ENCODE measurements at places on chromosomes 4 and X.
A peak's percentile ranks its signal among the peaks of the same experiment; 100 is the strongest.

DNA sequence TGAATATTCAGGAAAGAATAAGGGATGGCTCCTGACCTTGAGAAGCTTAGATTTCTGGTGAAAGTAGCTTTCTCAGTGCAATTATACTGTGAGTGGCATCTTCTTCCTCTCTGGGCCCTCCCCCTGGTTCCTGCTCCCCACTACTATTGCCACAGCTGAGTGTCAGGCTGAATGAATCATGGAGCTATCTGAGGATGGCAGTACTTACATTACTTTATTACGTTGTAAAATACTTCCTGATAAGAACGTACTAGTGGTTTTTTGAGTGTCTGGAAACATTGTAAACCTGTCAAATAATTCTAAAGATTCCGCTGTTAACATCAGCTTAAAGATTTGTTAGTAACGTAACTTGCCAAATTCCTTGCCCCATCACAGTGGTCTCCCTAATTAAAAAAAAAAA is 36.2 kb downstream of the ARHGAP10 start:
- ATAC-seq: peak; percentile 51

- ATAC-seq: no peak
These were observed 88.3 kb upstream of the HELT start for GRCh38 chr4:184930026-184930425.

GRCh38 chr4:78464265-78464664 is 87.3 kb upstream of the ANXA3 start:
- no peak for ATAC-seq

GRCh38 chr4:108213308-108213707 is 44.6 kb upstream of the LEF1 start:
- no peak for ATAC-seq

DNA sequence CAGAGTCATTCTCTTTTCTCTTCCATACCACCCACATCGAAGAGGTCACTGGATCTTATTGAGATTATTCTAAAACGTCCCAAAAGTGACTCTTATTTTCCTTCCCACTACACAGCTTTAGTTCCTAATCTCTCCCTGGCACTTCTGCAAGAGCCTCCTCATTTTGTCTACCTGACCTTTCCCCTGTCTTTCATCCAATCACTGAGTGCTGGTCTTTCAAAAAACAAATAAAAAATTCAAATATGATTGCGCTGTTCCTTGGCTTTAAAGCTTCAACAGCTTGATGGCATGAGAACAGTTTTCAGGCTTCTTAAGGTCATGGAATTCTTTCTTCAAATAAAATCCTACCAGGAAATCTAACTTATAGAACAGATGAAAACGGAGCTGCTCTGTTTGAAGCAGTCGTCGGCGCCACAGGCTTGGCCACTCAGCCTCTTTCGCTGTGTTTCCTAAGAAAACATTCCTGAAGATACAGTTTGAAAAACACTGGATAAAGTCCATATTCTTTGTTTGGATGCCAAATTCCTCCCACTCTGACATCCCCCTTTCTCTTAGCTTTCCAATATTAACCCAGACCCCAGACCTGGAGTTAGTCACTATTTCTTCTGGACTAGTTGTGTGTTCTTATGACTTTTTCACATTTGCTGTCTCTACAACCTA is 12.5 kb downstream of the SYTL5 start:
- no peak for ATAC-seq

- ATAC-seq: peak; percentile 74
These were observed 45.4 kb downstream of the ZCCHC13 start for GRCh38 chrX:74349387-74349786.

- ATAC-seq: peak; percentile 78
These were observed 3.5 kb downstream of the EPGN start for GRCh38 chr4:74311696-74312313.

- ATAC-seq: no peak
These were observed 58.0 kb upstream of the XIAP start for GRCh38 chrX:123801901-123802300.

DNA sequence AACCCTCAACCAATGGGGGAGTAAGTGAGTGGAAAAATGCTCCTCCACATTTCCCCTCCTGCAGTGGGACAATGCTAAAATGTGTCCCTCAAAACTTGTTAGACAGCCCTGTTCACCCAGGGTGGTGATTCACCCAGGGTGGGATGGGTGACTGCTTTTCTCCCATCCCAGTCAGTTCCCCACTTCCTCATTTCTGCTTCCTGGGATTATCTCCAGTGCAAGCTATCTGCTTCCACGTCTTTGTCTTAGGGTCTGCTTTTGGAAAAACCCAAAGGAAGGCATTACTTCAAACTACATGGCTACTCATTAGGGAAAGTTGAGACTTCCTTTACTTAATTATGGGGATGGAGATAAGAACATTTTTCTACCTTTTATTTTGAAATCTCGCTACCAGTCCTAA is 45.5 kb downstream of the ETNPPL start:
- ATAC-seq: no peak

- no peak for ATAC-seq
These were observed 16.5 kb upstream of the STOX2 start for GRCh38 chr4:183888564-183888963.

DNA sequence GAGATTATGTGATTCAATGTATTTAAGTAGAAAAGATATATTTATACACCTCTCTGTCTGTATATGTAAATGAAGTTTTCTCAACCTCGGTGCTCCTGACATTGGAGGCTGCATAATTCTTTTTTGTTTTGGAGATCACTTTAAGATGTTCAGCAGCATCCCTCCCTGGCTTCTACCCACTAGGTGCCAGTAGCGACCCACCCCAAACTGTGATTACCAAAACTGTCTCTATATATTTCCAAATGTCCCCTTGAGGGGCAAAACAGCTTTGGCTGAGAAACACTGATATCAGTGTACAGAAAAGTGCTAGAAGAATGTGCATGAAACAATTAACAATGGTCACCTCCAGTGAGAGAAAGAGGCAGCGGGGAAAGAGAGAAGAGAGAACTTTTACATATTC is 51.2 kb downstream of the DCX start:
- no peak for ATAC-seq

GRCh38 chrX:56817179-56817578 is 88.1 kb downstream of the NBDY start:
- no peak for ATAC-seq

DNA sequence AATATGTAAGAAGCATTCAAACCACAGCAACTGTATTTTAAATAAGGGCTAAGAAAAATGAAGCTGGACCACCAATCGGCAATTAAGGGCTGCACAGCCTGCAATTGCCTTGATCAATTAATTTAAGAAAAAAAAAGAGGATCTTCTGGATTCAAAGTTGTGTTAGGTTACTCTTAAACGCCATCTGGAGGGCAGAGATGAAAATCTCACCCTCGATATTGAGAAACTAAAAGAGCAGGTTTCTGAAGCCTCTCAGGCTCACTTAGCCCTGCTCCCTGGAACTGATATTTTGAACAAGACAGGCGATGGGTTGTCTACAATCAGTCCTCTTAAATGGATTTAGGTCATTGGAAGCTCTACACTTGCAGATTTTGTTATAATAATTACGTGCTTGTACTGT is 579.4 kb downstream of the GRXCR1 start:
- no peak for ATAC-seq

DNA sequence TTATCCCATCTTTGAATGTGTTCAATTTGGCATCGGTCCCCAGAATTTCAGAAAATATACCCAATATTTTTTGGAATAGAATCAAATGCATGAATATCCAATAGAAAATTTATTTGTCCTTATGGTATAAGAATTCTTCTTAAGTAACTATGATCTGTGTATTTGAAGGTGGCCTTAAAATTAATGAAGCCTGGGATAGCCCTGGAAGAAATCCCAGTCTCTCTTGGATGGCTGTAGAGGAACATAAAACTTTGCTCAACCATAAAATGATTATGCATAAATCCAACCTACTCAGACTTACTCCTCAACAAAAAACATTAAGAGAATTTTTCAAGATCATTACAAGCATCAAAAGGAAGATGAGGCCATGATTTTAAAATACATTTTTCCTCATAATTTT is 269.4 kb upstream of the SMIM31 start:
- ATAC-seq: no peak

DNA sequence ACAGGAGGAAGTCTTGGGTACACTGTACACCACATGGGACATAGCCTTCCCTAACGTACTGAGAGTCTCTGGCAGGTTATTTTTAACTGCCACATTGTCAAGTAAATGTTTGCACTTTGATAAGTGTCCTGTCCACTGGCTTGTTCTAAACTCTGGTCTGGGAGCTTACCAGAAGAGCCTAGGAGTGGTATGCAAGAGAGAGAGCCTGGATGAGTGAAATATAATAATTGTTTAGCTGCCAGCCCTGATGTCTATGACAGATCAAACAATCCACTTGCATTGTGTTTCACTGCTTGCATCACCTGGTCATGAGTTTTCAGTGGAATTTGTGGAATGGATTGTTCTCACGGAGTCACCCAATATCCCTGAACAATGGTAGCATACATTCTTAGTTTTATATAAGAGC is 91.6 kb downstream of the SHROOM3 start:
- no peak for ATAC-seq

DNA sequence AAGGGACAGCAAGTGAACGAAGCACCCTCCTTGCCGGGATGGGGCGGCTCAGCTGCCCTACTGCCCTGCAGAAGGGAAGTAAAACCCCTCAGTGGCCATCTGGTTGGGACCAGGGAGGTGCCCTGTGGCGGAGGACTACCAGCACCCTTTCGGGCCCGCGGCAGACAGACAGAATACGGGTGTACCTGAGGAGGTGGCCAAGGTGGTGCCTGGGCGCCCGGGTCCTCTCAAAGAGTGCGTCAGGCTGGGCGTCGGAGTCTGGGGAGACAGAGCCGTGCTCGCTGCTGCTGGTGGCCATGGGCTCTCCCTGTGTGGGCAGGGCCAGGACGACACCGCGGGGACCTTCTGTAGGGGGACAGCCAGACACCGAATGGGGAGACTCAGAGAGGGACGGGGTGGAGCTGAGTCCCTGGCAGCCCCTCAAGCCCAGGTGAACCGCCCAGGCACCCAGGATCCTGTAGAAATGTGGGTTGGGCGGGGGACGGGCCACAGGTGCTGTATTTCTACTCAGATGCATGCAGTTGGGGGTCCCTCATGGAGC is 29.7 kb downstream of the PDHA1 start:
- no peak for ATAC-seq

- ATAC-seq: no peak
These were observed 48.3 kb downstream of the ATXN3L start for GRCh38 chrX:13271511-13271910.

DNA sequence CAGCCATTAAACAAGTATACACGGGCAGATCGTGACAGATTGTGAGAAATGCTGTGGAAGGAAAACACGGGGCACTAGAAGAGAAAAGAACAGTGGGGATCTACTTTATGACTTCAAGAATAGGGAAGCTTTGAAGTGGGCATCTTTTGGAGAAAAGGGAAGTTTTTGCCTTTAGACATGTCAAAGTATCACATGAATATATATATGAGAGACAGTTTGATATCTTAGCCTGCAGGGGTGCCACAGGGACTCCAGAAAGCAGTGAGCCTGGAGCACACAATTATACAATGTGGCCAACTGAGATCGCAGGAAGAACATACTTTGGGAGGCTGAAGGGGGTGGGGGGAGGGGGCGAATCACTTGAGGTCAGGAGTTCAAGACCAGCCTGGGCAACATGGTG is 35.7 kb downstream of the RELL1 start:
- ATAC-seq: no peak

DNA sequence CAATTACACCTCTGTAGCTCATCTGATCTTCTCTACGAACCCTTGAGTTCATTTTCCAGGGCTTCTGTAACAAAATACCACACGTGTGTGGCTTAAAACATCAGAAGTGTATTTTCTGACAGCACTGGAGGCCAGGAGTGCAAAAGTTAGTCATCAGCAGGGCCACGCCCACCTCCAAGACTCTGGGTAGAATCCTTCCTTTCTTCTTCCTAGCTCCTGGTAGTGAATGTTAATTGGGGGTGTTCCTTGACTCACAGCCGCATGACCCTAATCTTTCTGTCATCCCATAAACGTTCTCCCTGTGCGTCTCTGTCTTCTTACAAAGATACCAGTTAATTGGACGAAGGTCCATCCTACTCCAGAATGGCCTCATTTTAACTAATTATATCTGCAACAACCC is 115.0 kb downstream of the TRIML1 start:
- no peak for ATAC-seq

DNA sequence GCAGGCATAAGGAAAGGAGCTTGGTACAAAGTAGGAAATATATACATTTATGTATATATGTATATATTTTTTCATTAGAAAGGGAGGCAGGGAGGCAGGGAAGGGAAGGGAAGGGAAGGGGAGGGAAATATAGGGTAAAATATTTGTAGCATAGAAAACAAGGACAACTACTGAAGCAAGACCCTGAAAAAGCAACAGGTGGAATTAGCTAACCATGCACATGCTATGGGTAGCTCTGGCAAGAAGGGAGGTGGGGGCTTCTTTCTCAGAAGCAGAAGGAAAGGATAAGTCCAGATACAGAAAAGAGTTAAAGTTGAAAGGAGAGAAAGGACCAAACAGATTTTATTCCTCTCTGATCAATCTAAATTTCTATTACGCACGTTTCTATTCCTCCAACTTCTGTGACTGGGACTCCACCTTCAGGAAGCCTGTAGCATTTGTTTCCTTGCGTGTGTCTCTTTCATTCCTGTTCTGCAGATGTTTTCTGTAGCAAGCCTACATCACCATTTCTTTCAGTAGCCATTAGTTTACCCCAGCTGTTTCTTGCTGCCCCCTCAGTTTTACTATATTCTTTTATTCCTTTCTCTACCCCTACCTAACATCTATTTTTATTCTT is 82.9 kb downstream of the OR13H1 start:
- ATAC-seq: peak; percentile 69

DNA sequence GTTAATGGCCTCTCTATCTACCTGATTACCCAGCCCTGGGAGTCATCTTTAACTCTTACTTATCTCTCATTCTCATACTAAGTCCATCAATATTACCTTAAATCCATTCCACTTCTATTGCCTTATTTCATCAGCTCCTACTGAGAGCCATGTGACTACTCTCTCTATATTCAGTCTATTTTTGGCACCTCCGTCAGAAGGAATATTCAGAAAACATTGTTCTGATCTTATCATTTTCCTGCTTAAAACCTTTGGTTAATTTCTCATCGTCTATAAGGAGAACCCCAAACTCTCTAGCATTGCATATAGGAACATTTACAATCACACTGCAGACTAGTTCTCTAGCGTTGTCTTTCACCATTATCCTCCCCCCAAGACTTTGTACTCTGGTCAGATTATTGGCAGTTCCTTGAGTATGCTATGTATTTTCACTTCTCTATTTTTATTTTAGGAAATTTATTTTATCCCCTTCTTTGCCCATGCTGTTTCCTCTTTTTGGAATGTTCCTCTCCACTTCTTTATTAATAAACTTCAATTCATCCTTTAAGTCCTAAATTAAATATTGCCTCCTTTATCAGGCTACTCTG is 13.7 kb upstream of the AMMECR1 start:
- ATAC-seq: no peak

- no peak for ATAC-seq
These were observed 68.6 kb upstream of the QRFPR start for GRCh38 chr4:121449416-121449815.

- ATAC-seq: no peak
These were observed 7.2 kb upstream of the CCSER1 start for GRCh38 chr4:90120037-90120436.

GRCh38 chr4:70712604-70713452 is 8.9 kb upstream of the RUFY3 start:
- ATAC-seq: no peak

Measured in SK-N-SH treated with all-trans-retinoic acid at 6 μM for 48 hours (cell line).